ENCODE measurements at places on chromosomes 1 and 21.
A peak's percentile ranks its signal among the peaks of the same experiment; 100 is the strongest.

GRCh38 chr1:114669562-114670082 lies at the start of gene DENND2C:
TSS of gene DENND2C (minus strand) at chr1:114670049. CDS start at chr1:114625984, 44,065 bp downstream.
- no peak for DNase-seq

DNA sequence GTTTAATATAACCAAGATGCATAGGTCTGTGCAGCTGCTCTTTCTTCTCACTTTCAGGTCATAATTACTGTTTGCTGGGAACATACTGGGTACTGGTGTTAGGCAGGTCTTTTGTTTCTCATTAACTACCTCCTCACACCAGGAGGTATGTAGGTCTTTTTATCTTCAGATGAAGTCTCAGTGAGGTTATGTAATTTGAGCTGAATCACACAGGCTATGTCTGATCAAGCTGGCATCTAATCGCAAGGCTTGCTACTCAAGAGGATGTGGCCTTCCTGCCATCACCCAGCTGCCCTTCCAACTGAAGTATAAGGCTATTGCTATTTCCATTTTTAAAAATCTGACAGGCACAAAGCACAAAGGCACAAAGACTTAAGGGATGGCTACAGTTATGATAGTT lies 96.4 kb downstream of the RUNX1 start:
- no peak for DNase-seq

DNA sequence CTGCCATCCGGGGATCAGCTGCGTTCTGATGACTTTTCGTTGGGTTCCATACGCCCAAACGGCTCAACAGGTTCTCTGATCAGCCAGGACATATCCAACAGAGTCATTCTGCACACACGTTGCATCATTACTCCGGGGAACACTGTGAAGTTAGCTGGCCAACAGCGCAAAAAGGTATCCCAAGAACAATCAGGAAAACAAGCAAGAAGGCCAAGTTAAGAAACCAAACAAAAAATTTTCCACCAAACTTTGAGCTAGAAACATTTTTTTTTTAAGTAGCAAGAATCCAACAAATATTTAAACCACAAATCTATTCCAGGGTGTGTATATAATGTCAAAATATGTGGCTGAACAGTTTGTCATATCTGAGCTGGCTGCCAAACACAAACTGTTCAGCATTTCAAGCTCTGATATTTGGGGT lies 29.2 kb downstream of the NID1 start:
- no peak for DNase-seq

- DNase-seq: no peak
Measured at GRCh38 chr1:188027613-188028012, 1198.9 kb downstream of the PLA2G4A start.

DNA sequence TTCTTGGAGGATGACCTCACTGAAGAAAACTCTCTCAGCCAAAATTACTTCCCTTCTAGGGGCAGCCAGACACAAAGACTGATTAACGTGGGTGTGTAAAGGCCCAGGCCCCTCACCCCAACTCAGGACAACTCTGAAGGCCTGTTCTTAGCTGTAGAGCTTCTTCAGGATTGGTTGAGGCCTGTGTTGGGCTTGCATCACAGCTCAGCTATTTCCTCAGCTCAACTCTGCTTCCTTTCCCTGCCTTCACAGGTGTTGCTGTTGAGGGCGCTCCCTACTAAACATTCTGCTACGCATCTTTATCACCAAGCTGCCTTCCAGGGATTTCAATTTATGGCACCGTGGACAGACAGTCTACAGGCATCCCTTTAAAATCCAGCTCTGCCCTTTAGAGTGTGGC lies 36.8 kb downstream of the MAB21L3 start:
- DNase-seq: no peak

DNA sequence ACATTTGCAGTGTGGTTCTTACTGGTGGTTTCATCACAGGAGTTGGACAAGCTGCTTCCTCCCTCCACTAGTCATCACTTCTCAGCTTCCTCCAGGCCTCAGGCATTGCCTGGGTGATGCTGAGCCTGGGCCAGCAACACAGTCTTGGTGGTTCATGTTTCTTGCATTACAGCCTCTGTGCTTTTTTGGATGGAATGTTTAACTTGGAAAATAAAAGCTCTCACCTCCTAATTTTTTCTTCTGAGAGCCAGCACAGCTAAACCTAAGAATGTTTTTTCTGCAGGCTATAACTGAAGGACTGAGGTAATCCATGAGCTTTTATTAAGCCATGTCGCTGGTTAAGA lies 66.1 kb upstream of the RHOU start:
- DNase-seq: no peak

GRCh38 chr1:58899587-58900271 lies 115.9 kb upstream of the JUN start:
- DNase-seq: no peak

DNA sequence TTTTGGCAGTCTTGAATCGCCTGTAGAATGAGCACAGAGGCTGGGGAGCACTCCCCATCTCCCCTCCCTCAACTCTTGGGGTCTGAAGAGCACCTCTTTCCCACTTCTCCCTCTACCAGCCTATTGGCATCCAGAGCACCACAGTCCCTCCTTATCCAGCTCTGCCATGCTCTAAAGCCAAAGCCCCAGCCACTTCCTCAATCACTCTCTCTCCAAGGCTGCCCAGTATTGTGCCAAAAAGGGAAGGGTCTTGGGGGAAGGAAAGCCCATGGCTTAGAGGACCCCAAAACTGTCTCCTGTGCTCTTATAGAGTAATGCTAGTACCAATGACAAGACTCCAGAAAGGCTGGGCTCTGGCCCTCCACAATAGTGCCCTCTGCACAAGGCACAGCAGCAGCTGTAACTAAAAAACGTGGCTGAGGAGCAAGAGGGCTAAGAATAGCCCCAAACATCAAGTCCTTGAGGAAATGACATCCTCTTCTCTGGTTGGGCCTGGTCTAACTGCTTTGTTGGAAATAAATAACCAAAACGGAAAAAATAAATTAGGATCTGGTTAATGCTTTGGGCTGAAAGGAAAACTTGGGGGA lies 28.4 kb downstream of the SLC27A3 start:
- no peak for DNase-seq

DNA sequence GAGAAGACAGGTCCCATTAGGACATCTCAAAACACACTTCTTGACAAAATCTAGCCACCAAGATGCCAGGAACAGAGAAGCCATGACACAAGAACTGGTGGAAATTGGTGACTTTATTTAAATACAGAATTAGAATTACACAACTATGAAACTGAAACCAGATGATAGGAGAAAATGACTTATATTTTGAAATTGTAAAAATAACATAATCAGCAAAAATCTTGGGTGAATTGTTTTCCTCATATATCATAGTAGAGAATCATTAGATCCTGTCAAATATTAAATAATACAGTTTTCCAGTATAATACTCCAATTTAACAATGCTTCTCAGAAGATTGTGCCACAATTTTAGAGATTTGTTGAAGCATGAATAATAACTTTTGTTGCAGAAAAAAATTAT lies 81.5 kb upstream of the MROH9 start:
- DNase-seq: no peak

DNA sequence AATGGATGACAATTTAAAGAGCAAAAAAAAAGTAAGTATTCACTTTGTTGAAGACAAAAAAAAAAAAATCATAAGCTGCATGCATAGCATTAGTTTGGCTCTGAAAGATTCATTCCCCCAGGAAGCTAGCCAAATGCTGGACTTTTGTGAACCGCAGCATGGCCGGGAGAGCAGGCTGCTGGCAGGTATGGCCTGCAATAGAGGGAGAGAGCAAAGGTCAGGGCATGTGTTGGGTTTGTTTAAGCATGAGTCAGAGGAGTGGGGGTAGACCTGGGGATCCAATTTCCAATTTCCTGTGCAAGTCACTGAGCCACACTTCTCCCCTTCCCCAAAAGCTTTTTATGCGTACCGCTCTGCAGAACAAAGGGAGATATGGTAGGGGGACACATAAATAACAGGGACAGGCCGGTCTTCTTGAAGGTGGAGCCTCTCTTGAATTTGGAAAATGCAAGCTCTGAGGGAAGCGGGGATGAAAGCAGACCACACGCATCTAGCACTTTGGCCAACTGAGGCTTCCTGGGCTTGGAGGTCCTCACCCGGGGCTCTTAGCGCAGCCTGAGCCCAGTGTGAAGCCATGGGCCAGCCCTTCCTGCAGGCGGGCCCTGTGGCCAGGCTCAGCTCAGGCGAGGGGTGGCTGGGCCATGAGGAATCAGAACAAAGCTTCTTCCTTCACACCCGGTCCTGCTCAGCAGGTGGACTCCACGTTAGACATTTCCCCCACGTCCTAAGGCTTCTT lies 171.1 kb downstream of the TOMM20 start:
- DNase-seq: no peak

GRCh38 chr1:154792899-154793298 lies 77.2 kb downstream of the KCNN3 start:
- DNase-seq: no peak

DNA sequence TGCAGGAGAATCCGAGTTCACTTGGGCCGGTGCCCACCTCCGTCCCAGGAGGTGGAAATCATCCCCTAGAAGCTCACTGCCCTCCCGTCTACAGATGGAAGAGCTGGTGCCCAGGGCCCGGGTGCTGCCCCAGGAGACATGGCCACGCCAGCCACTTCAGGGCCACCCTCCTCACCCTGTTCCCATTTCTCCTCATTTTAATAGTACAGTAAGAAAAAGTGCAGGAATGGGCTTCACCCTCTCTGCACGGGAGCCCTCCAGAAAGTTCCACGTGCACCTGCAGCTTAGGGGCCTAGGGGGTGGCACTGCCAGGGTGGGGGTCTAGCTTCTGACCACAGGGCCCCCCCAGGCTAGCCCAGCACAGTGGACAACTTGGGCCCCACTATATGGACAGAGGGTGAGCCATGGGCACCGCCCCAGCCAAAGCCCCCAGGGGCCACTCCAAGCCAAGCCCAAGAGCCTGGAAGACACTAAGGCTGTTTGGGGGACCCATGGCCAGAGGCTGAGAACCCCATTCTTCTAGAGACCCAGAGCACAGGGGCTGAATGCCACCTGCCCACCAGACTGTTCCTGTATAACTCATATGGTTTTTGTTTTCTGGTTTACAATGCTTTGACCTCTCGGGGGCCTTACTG lies 3.4 kb upstream of the FTCD start:
- DNase-seq: no peak

GRCh38 chr1:225644666-225645065 lies 8.3 kb downstream of the ENAH start:
- no peak for DNase-seq

GRCh38 chr1:46224966-46225365 lies 21.8 kb downstream of the LURAP1 start:
- DNase-seq: no peak

DNA sequence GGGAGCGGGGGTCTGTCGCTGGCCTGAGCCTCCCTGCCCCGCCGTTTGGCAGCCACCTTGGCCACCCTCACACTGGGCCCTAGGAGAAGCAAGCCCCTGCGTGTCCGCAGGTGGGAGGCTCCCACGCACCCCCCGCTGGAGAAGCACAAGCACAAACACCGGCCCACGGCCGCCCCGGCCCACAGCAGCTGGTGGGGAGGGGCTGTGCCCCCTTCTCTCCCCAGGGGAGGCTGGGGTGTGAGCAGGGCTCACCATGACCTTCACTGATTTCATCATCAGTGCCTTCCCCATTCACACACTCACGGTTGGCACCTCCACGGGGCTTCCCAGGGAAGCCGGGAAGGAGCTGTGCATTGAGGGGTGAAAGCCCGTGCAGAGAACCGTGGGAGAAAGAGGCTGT lies 7.9 kb downstream of the AGRN start:
- DNase-seq: no peak

DNA sequence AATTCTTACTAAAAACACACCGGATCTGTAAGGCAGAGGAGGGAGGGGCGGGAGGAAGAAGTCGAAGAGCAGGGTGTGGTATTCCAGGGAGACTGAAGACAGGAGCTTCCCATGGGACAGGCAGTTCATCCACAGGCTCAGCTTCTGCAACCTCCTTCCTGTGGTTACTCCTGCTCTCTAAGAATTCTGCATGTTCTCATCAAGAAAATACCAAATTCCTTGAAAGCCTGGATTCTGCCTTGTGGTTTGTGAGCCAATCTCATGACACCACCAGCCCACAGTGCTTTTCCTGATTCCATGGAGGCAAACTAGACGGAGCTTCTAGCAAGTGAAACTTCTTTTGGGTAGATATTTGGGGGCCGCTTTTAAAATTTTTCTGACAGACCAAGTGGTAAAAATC lies 1.1 kb upstream of the ST6GALNAC3 start:
- no peak for DNase-seq

GRCh38 chr1:178134061-178134460 lies 40.2 kb downstream of the RASAL2 start:
- peak; percentile 30 for DNase-seq

DNA sequence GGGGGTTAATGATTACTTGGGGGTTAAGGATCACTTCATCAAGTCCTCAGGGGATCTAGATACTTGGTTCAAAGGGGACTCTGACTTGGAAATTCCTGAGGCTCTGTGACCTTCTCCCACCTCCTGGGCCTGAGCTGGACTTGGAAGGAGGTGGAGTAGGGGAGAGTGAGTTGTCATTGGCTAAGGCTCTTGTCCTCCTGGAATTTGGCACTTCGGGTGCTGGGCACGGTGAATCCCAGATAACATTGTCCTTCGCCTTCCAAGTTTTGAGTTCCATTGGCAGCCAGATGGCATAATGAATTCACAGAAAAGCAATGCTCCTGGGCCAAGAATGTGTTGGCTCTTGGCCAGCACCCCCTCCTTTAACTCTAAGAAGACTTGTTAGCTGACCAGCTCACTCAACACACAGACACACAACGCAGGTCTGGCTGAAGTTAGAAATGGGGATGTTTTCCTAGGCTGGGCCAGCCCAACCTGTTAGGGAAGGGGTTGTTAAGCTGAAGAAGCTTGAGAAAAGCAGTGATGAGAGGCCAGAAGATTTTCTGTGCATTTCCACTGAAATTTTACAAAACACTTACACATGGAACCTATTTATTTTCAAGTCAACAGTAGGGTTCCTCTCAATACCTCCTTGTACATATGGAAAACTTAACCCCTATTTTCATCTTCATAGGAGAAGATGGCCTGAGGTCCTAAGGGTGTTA lies 29.7 kb downstream of the SLC26A9 start:
- no peak for DNase-seq

DNA sequence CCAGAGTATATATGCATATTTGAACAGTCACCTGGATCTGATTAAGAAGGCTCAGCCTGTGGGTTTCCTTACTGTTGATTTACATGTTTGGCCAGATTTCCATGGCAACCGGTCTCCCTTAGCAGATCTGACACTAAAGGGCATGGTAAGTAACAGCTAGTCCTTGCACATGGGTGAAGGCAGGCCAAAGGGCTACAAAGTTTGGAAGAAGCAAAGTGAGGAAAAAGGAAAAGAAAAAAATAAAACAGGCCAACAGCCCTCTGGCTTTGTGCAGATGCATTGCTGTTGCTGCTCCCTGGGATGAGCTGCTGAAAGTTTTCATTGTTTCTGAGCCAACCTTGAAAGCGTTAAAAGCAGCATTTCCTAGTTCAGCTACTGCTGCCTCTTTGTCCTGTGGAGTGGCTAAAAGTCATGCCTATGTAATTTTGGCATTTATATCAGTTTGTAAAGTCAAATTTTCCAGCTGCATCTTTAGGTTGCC lies 176.5 kb upstream of the HOOK1 start:
- no peak for DNase-seq

All from putamen (tissue), 1 donor.